Pancreas (tissue), 10 donors: ENCODE measurements at places on chromosomes 5 and 9.
A peak's percentile ranks its signal among the peaks of the same experiment; 100 is the strongest.

- DNase-seq, result no peak
These were observed 181.2 kb downstream of the MACROH2A1 start for GRCh38 chr5:135217669-135218485.

DNA sequence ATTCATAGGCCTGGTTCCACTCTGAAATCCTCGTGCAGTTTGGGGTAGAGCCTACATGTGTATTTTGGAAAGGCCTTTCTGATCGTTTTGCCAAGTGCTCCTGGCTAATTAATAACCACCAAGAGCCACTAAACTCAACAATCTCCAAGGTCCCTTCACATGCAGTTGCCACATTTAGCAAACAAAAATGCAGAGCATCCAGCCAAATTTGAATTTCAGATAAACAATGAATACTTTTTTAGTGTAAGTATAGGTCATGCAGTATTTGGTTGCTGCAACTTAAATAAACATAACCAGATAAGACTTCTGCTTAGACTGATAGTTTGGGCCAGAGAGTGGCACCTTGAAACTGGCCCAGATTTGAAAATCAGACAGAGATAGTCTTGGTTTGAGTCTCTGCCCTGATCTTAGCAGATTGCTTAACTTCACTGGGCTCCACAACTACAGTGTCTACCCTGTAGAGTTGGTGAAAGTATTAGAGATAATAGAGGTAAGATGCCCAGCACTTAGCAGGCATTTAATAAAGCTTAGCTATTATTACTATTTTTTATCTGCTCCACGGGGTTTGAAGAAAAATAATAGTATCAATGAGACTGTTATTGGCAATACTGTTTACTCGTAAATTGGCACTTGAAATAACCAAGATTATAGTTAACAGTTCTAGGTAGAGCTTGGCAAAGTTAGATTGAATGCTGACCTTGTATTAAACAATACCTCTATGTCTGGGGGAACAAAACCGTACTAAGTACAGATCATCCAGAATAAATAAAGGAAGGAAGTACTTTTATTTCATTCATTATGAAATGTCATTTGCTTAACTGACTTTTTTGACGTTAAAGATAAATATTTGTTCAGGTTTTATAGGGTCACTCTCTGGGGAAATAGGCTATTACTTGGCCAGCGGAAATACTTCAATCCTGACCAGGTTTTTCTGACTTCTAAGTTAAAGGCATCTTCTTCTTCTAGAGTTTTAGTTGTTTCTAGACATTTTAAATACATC, 274.8 kb downstream of the DOCK8 start:
- DNase-seq, result peak; percentile 64

GRCh38 chr5:109692852-109693251, 3.1 kb downstream of the MAN2A1 start:
- no peak for DNase-seq

GRCh38 chr9:134908524-134909309, 9.0 kb downstream of the FCN1 start:
- DNase-seq, result peak; percentile 1
